ENCODE measurements at places on chromosomes 5 and 9.

- no peak for DNase-seq
Observed at GRCh38 chr5:14213813-14214585, 70.9 kb downstream of the TRIO start.

GRCh38 chr9:126839301-126839700 is 21.1 kb upstream of the ZBTB34 start:
- DNase-seq, result no peak

GRCh38 chr5:51881901-51882300 is 498.7 kb downstream of the ISL1 start:
- DNase-seq, result no peak

DNA sequence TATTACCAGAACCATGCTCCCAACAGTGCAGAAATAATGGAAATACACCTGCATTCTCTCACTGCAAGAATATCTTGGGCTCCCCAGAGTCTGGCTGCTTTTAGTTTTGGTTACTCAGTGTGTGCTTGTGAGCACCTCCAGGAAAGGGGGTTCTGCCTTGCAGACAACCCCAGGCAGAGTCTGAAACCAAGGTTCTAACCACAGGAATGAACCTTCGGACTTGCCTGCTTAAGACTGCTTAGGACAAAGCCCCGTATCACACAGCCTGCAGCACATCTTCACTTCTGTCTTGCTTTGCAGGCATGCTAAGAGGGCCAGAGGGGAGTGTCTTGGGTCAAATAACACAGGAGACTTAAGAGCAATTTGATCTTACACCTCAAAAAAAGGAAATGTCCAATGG is 94.8 kb upstream of the SPATA31C2 start:
- no peak for DNase-seq

DNA sequence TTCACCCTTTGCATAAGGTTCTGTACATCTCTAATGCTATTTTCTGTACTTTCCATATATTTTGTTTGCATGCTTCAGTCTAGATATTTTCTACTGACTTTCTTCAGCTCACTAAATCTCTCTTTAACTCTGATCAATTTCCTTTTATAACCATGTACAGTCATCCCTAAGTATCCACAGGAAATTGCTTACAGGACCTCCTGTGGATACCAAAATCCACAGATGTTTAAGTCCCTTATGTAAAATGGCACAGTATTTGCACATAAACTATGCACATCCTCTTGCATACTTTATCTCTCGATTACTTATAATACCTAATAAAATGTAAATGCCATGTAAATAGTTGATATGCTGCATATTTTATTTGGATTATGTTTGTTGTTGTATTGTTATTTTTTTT is 442.1 kb downstream of the TLE4 start:
- no peak for DNase-seq

GRCh38 chr5:164898705-164899104 is 1393.3 kb downstream of the MAT2B start:
- DNase-seq, result no peak

- DNase-seq, result no peak
Observed at GRCh38 chr5:12883395-12883794, 979.1 kb upstream of the CTNND2 start.

DNA sequence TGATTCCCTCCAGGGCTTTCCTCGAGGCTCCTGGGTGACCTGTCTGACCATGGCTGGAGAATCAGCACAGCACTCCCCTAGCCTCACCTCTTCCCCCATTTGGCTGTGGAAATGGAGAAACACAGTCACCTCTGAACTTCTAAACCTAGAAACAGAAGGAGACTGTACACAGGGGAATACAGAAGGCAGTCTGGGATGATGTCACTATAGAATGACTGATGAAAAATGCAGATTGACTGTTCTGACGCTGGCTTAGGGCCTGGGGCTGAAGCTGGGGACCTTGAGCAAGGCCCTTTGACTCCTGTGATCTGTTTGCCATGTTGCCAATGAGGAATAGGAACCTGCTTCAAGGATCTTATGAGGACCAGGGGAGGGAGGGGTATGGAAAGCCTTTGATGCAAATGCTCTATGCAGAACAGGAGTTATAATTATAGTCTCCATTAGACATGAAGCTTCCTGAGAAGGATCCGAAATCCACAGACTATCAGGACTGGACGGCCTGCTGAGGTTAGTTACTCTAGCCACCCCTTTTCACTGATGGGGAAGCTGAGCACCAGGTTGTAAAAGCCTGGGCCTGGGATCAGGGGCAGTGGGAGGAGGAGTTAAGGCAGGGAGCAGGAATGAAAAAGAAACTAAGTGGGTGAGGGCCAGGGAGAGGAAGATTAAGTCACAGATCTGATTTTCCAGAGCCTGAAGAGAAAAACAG is 24.4 kb upstream of the ANXA6 start:
- no peak for DNase-seq

- no peak for DNase-seq
Observed at GRCh38 chr5:10352430-10353240, 860 bp upstream of the MARCHF6 start.

DNA sequence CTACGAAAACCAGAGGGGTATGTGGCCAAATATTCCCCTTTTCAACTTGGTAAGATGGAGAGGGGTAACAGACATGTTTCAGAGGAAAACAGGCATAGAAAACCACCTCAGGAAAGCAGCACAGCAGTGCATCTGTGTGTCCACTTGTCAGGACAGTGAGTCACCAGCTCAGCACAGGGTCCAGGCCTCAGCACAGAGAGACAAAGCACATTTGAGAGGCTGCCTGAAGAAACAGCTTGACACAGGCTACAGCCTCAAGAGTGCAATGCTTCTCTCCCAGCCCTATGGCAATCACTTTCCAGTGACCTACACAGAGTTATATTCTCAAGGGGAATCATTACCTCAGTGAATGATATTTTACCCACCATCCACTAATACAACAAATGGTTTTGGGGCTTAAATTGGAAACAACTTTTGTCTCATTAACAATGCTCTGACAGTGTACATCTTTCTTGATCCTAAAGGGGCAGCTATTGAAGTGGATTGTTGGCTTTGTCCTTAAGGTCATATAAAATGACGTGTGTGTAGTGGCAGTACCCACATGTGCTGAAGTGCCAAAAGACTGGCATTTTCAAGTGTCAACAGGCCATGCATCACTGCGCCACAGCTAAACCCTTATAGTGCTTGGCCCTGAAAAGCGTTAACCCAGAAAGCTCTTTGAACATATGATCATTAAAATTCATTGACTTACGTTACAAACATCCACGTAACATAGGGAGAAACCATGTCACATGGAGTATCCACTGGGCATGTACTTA is 46.4 kb downstream of the ERMP1 start:
- DNase-seq, result no peak

DNA sequence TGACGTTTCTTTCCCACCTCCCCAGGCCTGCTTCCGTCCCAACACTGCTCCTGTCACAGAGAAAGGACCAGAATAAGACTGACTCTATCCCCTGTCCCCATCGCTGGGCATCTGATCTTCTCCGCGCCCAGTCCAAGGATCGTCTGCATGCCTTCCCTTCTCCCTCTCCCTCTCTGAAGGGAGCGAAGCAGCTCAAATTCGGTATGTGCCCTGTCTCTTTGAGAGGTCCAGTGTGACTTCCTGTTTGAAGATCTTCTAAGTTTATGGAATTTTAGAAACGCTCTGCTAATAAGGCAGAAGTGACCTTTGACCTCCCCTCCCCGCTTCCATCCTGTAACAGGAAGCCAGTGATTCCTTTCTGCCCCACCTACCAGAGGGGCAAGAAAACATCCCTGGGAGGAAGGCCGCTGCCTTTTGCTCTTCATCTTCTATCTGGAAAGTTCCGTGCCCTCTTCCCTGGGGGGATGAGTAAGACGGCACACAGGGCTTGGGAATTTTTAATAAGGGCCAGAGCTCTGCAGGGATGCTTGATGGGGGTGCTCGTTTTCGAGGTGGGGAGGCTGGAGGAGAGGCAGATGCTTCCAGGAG is 40.7 kb upstream of the RNU6ATAC start:
- no peak for DNase-seq

DNA sequence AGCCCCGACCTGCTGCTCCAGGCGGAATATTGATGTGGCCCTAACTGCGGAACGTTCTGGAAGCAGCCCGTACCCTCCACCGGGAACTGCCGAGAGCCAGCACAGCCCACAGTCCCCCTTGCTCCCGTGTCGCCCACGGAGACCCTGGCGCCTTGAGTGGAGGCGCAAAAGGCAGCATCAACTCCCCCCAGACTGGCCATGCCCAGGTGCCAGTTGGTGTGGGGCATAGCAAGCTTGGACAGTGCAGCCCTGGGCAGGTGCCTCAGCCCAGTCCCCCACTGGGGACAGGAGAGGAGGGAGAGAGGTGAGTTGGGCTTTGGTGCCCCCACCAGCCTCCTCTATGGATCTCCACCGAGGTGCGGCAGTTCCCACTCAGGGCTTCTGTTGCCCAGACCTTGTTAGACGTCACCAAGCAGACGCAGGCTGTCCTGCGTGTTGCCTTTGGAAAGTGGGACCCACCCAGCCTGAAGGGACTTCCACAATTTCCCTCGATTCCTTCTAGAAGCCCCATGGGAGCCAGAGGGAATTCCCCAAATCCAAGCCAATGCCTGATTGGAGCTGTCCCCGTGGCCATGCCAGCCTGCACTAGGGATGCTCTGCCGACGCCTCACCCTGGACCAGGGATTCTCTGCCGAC is 19.8 kb upstream of the NRARP start:
- no peak for DNase-seq

- no peak for DNase-seq
Observed at GRCh38 chr5:127014573-127014972, 15.8 kb downstream of the MARCHF3 start.

DNA sequence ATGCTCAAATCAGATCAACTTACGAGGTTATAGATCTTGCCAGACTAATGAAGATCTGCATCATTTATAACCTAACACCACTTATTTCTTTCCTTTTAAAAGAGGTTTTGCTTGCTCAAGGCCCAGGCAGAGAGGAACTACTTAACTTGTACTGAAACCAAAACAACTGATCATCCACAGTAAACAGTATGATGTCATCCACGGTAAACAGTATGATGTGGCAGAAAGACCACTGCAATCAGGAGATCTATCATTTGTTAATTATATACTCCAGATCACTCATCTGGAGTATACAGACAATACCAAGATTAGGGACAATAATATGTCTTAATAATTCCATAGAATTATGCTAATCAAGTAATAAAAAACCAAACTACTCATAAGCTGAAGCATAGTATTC is 116.8 kb downstream of the ADAMTS6 start:
- no peak for DNase-seq

GRCh38 chr5:168987543-168988300 is 313.2 kb downstream of the SLIT3 start:
- DNase-seq, result peak; percentile 56

GRCh38 chr5:151022511-151023018 is 2.2 kb downstream of the GPX3 start:
- no peak for DNase-seq

GRCh38 chr9:82890865-82891264 is 172.1 kb downstream of the RASEF start:
- DNase-seq, result no peak

- DNase-seq, result no peak
Observed at GRCh38 chr5:119368238-119368630, 12.4 kb downstream of the TNFAIP8 start.

GRCh38 chr9:82115331-82115730 is 126.8 kb downstream of the SPATA31D1 start:
- DNase-seq, result no peak
